Activated T-helper 1 cell treated with anti-CD3 and anti-CD28 coated beads, Interleukin-12 subunit alpha, Interleukin-12 subunit beta, Interleukin-2, Interleukin-4 antibody, amounts not matched to agents 30 ng/mL and 10 ng/mL and 1 ng/mL, durations not matched to agents 14 hours and 24 hours and 36 hours (primary cell): ENCODE measurements at places on chromosomes 4 and X.

DNA sequence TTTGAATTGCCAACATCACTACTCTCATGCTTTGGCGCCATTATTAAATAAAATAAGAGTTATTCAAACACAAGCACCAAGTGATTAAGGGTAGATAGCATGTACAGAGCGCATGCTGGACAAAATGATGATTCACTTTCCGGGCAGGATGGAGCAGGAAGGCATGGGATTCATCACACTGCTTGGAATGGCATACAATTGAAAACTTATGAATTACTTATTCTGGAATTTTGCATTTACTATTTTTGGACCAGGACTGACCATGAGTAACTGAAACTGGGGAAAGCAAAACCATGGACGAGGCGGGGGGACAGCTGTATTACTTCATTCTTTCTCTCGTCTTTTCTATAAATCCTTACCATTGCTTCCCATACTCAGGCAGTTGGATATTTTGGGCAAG is 28.5 kb upstream of the FGF5 start:
- H3K4me3 ChIP-seq: no peak overlapping the region
- DNase-seq: no peak
- no peak overlapping the region for H3K27ac ChIP-seq
- no peaks in the 10 kb centered on the region for H3K4me1 ChIP-seq
- H3K27me3 ChIP-seq: peaks cover 10% of the 10 kb centered on the region

- H3K27ac ChIP-seq: no peak overlapping the region
- no peak for DNase-seq
- H3K27me3 ChIP-seq: no peaks in the 10 kb centered on the region
- H3K36me3 ChIP-seq: no peaks in the 10 kb centered on the region
Observed at GRCh38 chr4:68871809-68872642, 56.2 kb downstream of the UGT2B10 start.

- H3K36me3 ChIP-seq: no peaks in the 10 kb centered on the region
- DNase-seq: no peak
- H3K27me3 ChIP-seq: no peaks in the 10 kb centered on the region
- H3K4me1 ChIP-seq: no peaks in the 10 kb centered on the region
Observed at GRCh38 chr4:90328558-90328957, 201.4 kb downstream of the CCSER1 start.

GRCh38 chrX:19731307-19731820 is 156.0 kb downstream of the SH3KBP1 start:
- H3K27ac ChIP-seq: peak overlapping the region; percentile 44
- peaks cover 49% of the 10 kb centered on the region for H3K4me1 ChIP-seq
- no peaks in the 10 kb centered on the region for H3K27me3 ChIP-seq

GRCh38 chr4:76622126-76622525 is 187.1 kb downstream of the SHROOM3 start:
- peaks cover 3% of the 10 kb centered on the region for H3K27me3 ChIP-seq
- no peak overlapping the region for H3K27ac ChIP-seq
- H3K4me1 ChIP-seq: no peaks in the 10 kb centered on the region
- no peak for DNase-seq
- no peak overlapping the region for H3K4me3 ChIP-seq

- no peaks in the 10 kb centered on the region for H3K27me3 ChIP-seq
- H3K4me1 ChIP-seq: peaks cover 45% of the 10 kb centered on the region
- H3K4me3 ChIP-seq: peak within 1 kb of the TSS; percentile 19
- no peak within 1 kb of the TSS for H3K27ac ChIP-seq
Observed at GRCh38 chrX:41723826-41724225, at the start of gene GPR82. GPR82 (plus strand) TSS chrX:41724181; CDS start chrX:41727027, 2,846 bp downstream.

GRCh38 chr4:11264841-11265240 is 163.9 kb downstream of the HS3ST1 start:
- no peak overlapping the region for H3K27ac ChIP-seq
- DNase-seq: no peak
- H3K4me1 ChIP-seq: no peaks in the 10 kb centered on the region
- H3K27me3 ChIP-seq: peaks cover 3% of the 10 kb centered on the region
- H3K4me3 ChIP-seq: no peak overlapping the region

- peaks cover 9% of the 10 kb centered on the region for H3K27me3 ChIP-seq
- H3K27ac ChIP-seq: no peak overlapping the region
- no peaks in the 10 kb centered on the region for H3K4me1 ChIP-seq
- H3K36me3 ChIP-seq: no peaks in the 10 kb centered on the region
Observed at GRCh38 chrX:37883196-37883595, 35.8 kb upstream of the DYNLT3 start.

GRCh38 chrX:56766554-56767347 is 37.7 kb downstream of the NBDY start:
- H3K4me3 ChIP-seq: peak overlapping the region; percentile 54
- H3K36me3 ChIP-seq: peaks cover 1% of the 10 kb centered on the region
- H3K27ac ChIP-seq: peak overlapping the region; percentile 97
- H3K4me1 ChIP-seq: peaks cover 42% of the 10 kb centered on the region

- H3K36me3 ChIP-seq: peaks cover 14% of the 10 kb centered on the region
- no peak for DNase-seq
- H3K27ac ChIP-seq: no peak overlapping the region
- no peaks in the 10 kb centered on the region for H3K27me3 ChIP-seq
- no peaks in the 10 kb centered on the region for H3K4me1 ChIP-seq
Observed at GRCh38 chrX:45110494-45110893, 90.2 kb downstream of the DIPK2B start.

DNA sequence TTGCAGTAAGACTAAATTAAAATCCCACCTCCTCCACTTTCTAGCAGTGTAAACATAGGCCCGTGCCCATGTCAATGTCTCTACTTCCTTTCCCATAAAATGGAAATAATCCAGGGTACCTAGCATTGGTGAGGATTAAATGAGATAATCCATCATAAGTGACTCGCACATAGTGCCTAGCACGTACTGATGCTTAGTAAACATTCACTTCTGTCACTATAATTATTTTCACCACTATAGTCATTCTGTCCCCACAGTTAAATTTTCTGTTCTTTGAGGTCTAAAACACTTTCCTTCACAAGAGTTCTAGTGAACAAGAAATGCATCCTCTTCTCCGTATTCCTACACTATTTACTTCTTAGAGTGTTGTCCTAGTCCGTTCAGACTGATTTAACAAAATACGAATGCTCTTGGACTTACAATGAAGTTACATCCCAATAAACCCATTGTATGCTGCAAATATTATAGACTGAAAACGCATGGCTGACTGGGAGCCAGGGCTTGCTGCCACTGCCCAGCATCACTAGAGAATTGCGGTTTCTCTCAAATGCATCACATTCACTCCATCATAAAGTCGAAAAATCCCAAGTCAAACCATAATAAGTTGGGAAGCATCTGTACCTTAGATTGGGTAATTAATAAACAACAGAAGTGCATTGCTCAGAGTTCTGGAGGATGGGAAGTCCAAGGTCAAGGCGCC is 10.6 kb downstream of the ARAP2 start:
- H3K27ac ChIP-seq: peak overlapping the region; percentile 51
- no peaks in the 10 kb centered on the region for H3K27me3 ChIP-seq
- peaks cover 68% of the 10 kb centered on the region for H3K4me1 ChIP-seq
- no peak for DNase-seq
- H3K4me3 ChIP-seq: no peak overlapping the region

GRCh38 chr4:182404376-182404775 is 161.2 kb downstream of the TENM3 start:
- DNase-seq: no peak
- H3K27me3 ChIP-seq: no peaks in the 10 kb centered on the region
- H3K4me1 ChIP-seq: no peaks in the 10 kb centered on the region
- no peaks in the 10 kb centered on the region for H3K36me3 ChIP-seq
- H3K27ac ChIP-seq: no peak overlapping the region
- H3K4me3 ChIP-seq: no peak overlapping the region

DNA sequence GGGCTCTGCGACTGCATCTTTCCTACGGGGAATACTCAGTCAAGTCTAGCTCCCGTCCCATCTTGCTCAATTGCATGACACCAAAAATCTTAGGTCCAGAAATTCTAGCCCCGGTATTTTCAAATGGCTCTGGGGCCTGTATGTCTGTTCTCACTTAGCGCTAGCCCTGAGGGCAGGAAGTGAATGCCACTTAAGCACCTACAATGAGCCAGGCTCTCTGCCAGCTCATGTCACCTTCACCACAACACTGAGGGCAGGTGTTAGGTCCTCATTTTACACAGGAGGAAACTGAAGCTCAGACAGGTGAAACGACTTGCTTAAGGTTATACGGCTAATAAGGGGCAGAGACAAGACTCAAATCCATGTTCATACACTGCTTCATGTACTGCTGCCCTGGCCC is 282.8 kb downstream of the PPP1R2C start:
- no peak overlapping the region for H3K27ac ChIP-seq
- H3K4me1 ChIP-seq: no peaks in the 10 kb centered on the region
- H3K4me3 ChIP-seq: no peak overlapping the region

- no peak for DNase-seq
- H3K4me3 ChIP-seq: no peak overlapping the region
- H3K36me3 ChIP-seq: peaks cover 1% of the 10 kb centered on the region
- H3K4me1 ChIP-seq: peaks cover 18% of the 10 kb centered on the region
Observed at GRCh38 chr4:101103381-101104142, 243.8 kb downstream of the PPP3CA start.

- H3K4me3 ChIP-seq: no peak overlapping the region
- peaks cover 19% of the 10 kb centered on the region for H3K4me1 ChIP-seq
- DNase-seq: no peak
- H3K27me3 ChIP-seq: peaks cover 6% of the 10 kb centered on the region
Observed at GRCh38 chr4:86362510-86362909, 2.7 kb upstream of the MAPK10 start.

DNA sequence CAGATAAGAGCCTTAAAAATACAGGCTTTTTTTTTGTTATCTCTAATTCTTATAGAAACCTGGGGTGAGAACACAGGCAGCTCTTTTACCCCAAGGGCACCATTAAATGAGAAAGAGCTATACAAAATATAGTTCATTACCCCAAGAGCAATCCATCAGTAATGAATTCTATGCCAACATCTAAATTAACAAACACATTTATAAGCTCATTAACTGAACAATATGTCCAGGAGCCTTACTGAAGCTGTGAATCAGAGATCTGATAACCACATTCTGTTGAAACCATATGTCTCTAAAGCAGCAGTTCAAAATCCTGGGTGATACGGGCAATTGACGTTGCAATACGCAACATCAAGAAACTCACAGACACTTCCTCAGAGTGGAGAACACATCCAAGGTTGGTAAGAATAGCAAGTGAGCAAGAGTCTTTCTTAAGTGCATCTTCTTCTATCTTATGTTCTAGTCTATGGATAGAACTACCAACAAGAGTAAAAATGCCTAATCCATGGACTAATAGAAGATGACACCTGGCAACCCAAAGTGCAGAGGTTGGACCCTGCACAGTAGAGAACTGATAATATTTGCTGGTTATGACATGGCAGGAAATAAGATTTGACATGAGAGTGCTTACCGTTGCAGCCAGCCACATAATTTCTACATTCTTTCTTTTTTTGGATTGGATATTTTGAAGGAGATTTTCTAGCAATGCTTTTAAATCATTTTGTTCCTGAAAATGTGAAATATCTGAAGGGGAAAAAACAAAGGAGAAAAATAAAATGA is 449.3 kb downstream of the IL15 start:
- no peaks in the 10 kb centered on the region for H3K27me3 ChIP-seq
- H3K4me3 ChIP-seq: no peak overlapping the region
- DNase-seq: no peak
- no peaks in the 10 kb centered on the region for H3K36me3 ChIP-seq

DNA sequence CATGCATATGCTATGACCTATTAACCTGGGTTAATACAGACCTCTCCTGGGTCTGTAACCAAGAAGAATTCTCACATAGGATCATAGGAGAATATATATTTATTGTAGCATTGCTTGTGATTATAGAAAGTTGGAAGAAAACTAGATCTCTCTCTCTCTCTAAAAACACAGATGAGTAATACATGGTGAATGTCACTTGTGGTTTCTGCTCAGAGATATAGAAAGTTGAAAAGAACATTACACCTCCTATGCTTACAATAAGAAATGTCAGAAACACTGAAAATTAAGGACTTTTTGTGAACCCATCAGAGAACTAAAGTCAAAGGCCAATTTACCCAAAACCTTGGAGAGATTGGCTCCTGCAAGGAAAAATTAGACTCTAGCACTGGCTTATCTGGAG is 1389.5 kb downstream of the FAM133A start:
- DNase-seq: no peak
- H3K27me3 ChIP-seq: no peaks in the 10 kb centered on the region
- H3K36me3 ChIP-seq: no peaks in the 10 kb centered on the region
- no peak overlapping the region for H3K27ac ChIP-seq
- H3K4me3 ChIP-seq: no peak overlapping the region

DNA sequence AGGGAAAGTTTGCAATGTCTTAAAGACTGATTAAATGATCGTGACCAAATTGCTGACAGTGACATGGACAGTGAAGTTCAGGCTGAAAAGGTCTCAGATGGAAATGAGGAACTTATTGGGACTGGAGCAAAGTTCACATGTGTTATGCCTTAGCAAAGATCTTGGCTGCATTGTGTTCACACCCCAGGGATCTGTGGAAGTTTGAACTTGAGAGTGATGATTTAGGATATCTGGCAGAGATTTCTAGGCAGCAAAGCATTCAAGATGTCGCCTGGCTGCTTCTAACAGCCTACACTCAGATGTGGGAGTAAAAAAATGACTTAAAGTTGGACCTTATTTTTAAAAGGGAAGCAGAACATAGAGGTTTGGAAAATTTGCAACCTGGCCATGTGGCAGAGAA is 21.4 kb downstream of the SCARB2 start:
- peaks cover 16% of the 10 kb centered on the region for H3K36me3 ChIP-seq
- H3K27me3 ChIP-seq: no peaks in the 10 kb centered on the region

GRCh38 chrX:43655151-43656004 is 721 bp upstream of the MAOA start:
- no peak overlapping the region for H3K27ac ChIP-seq
- H3K36me3 ChIP-seq: no peaks in the 10 kb centered on the region
- no peak for DNase-seq
- no peaks in the 10 kb centered on the region for H3K27me3 ChIP-seq

- peaks cover 2% of the 10 kb centered on the region for H3K36me3 ChIP-seq
- no peak for DNase-seq
- no peaks in the 10 kb centered on the region for H3K4me1 ChIP-seq
Observed at GRCh38 chrX:45264865-45265264, 64.2 kb upstream of the DIPK2B start.

DNA sequence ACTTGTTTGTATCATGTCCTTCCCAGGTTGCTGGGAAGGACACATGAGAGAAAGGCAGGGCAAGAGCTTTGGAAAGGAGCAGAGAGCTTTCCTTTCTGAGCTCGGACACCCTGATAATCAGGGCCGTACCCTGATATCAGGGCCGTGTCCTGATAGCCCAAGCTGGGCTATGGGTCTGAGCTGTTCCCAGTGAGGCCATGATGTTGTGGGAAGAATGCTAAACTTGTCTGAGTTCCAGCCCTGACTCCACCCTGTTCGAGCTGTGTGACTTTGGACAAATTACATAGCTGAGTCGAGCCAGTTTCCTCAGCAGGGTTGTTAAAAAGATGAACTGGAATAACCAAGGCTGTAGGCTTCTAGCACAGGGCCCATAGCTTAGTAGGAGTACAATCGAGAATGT is 3.3 kb upstream of the CXCR3 start:
- no peak overlapping the region for H3K4me3 ChIP-seq
- H3K27ac ChIP-seq: peak overlapping the region; percentile 97
- peaks cover 72% of the 10 kb centered on the region for H3K4me1 ChIP-seq
- peaks cover 15% of the 10 kb centered on the region for H3K36me3 ChIP-seq
- H3K27me3 ChIP-seq: no peaks in the 10 kb centered on the region
- no peak for DNase-seq
